NCI-H2107 (cell line): ENCODE measurements at places on chromosomes 7 and 10.

- DNase-seq, result no peak
Measured at GRCh38 chr10:99431190-99431760, 851 bp upstream of the GOT1 start.

GRCh38 chr7:155590215-155591018 is 44.1 kb upstream of the CNPY1 start:
- DNase-seq, result peak; percentile 51

- no peak for DNase-seq
Measured at GRCh38 chr7:54812756-54813322, 53.8 kb upstream of the SEC61G start.

- DNase-seq, result no peak
Measured at GRCh38 chr10:24826009-24826408, 102.3 kb upstream of the ARHGAP21 start.

- DNase-seq, result no peak
Measured at GRCh38 chr10:58971796-58972491, 204.5 kb upstream of the PHYHIPL start.

GRCh38 chr10:99331207-99331803 is 2.1 kb downstream of the CNNM1 start:
- DNase-seq, result no peak

DNA sequence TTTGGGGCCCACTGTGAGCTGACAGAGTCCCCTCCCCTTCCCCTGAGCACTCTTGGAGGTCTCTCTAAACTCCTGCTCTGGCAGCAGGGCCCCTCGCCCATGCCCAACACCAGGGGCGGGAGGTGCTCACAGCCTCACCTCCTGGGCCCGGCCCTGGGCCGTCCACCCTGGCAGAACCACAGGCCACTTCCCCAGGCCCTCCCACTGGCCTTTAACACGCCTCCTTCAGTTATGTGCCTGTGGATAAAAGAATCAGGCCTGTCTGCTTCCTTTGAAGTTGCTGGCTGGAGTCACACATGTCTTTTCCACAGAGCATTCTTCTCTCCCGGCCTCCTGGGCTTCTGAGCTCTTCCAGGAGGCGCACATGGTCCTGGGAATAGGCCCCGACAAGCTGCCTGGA is 10.2 kb downstream of the MYL10 start:
- no peak for DNase-seq

GRCh38 chr10:24278176-24278889 is 69.4 kb downstream of the KIAA1217 start:
- DNase-seq, result no peak

- DNase-seq, result no peak
Measured at GRCh38 chr10:20202337-20202736, 386.1 kb downstream of the PLXDC2 start.

DNA sequence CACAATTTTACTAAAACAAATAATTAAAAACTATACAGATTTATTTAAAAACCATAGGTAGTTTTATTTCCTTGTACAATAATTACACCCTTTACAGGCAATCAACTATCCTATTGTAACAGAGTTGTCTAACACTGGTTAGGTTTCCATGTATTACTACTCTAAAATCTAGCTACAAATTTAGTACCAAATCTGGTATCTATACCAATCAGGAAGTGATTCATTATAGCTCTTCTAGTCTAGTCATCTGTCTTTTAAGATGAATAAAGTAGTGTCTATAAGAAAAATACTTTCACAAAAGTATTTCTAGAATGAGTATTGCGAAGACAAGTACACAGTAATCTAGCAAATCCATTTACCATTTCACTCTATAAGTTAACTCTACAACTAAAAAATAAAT is 16.9 kb downstream of the ZNF800 start:
- no peak for DNase-seq

GRCh38 chr10:20215547-20216152 is 399.4 kb downstream of the PLXDC2 start:
- DNase-seq, result no peak

GRCh38 chr10:126235979-126236851 is 152.1 kb downstream of the ADAM12 start:
- DNase-seq, result no peak

DNA sequence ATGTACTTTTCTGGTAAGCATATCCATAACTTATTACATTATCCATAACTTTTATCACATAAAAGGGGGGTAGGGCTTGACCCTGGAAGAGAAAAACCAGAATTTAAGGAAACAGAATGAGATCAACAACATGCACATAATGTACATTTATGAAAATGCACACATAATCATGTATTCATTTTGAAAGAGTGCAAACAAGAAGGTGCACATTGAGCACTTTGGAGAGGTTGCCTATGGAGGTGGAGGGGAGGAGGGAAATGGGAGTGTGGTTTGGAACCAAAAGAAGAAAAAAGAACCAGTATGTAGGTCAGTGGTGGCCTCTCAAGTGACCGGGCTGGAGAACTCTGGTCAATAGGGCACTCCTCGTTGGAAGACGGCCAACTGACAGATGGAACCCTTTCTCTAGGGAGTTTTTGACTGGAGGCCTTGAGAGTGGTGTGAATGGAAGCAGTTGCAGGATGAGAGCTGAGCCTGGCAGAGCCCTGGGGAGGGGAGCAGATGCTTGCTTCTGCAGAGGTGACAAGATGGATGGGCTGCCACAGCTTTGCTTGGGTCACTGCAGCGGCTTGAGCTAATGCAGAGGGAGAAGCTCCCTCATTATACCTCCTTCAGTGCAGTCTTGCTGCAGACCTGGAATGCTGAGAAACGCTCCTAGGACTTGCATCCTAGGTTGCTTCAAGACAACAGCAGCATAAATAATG is 192.7 kb downstream of the SEC23IP start:
- DNase-seq, result no peak

DNA sequence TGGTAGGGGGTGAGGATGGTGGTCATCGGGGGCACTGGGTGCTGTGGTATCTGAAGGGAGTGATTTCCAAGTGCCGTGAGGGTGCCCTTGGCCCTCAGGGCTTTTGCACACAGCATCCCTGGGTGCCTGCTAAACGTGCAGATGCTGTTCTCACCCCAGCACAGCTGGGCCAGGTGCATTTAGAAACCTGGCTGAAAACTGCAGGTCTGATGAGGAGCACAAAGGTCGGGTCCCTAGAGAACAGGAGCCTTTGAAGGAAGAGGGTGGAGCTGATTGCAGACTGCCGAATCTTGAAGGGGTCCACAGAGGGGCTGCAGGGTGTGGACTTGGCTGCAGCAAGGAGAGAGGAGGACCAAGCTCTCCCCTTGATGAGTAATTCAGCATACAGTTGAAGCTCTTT is 32.0 kb downstream of the ZMIZ1 start:
- no peak for DNase-seq

DNA sequence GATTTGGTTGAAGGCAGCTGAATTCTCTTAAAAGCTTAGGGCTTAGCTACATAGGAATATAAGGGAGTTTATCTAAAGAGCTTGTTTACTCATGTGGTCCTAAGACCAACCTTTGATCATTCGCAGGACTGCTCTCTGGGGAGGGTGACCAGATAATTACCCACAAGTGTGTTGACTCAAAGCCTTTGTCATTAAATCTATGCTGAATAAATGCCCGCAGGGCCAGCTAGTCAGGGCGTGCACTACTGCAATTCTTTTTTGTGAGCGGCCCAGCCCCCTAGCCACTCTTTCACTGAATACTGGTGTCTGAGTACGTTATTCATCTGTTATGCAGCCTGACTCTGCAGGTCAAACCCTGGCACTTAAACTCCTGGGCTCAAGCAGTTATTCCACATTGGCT is 69.6 kb downstream of the AKAP9 start:
- no peak for DNase-seq

DNA sequence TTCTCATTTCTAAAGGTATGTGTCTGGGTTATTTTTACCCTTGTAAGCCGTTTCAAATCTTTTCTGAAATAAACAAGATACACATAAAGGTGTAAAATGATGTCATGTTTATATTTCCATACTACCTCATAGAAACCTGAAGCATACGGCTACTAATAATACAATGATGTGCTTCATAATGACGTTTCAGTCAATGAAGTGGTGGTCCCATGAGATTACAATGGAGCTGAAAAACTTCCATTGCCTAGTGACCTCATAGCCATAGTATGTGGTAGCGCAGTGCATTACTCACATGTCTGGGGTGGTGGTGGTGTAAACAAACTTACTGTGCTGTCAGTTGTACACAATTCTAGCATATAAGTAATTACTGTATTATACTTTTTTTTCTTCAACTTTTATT is 24.9 kb downstream of the EPDR1 start:
- DNase-seq, result no peak

GRCh38 chr10:6494936-6495592 is 85.0 kb downstream of the PRKCQ start:
- no peak for DNase-seq

DNA sequence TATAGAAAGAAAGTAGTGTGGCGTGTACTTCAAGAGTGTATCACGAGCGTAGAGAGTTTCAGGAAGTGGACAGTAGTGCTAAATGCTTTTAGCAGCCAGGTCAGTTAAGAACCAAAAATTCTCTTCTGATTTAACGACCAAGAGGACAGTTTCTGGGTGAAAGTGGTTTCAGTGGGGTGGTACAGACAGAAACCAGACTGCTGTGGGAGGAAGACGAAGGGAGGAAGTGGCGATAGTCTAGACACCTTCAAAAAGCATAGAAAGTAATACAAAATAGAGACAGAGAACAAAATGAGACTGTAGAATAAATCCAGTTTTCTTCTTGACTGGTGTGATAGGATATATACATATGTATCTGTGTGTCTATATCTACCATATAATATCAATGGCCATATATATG is 93.5 kb downstream of the MBL2 start:
- DNase-seq, result no peak

DNA sequence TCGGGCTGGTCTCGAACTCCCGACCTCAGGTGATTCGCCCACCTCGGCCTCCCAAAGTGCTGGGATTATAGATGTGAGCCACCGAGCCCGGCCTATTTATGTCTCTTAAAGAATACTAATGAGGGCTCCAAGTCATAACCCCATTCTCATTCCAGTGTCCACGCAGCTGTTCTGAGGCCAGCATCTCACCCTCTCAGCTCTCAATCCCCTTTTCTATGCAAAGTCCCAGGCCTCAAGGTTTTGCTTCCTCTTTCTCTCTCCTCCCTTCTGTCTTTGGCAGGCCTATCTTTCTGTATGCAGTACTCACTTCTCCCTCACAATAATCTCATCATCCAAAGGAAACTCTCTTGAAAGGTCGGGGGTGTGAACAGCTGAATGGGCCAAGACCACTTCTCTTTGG is 28.0 kb upstream of the VSIR start:
- no peak for DNase-seq

GRCh38 chr7:114183311-114184088 is 231.1 kb upstream of the FOXP2 start:
- no peak for DNase-seq

DNA sequence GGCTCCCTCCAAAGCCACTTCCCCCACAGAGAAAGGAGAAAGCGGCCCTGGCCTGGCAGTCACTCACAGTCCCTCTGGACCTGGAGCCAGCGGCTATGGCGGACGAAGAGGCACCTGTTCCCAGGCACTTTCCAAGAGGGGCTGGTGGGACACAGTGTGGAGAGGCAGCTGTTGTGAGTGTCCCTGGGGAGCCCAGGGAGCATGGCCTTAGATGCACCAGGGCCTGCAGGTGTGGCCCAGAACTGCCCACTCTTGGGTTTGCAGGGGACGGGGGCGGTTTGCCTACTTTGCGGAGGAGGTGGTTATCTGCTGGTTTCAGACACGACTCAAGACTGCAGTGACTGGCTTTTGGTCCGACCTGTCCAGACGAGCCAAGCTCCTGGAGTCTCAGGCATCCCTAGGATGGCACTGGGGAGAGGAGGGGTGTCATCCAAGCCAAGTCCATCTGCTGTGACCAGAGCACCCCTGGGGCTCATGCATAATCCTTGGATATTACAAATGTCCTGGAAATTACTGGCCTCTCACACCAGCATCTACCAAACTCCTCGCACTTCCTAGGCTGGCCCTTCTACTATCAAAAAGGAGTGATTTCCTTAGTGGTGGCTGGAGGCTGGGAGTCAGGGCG is 18.4 kb downstream of the CTBP2 start:
- no peak for DNase-seq

GRCh38 chr7:1862560-1862959 is 192.5 kb downstream of the ELFN1 start:
- DNase-seq, result no peak

- DNase-seq, result no peak
Measured at GRCh38 chr7:144174613-144175012, 8.7 kb upstream of the CTAGE4 start.

- no peak for DNase-seq
Measured at GRCh38 chr10:97849687-97850402, at the start of gene GOLGA7B. Gene GOLGA7B, plus strand, starts transcription at chr10:97849843. Its CDS starts 461 bp downstream, at chr10:97850304.

GRCh38 chr7:18689551-18689950 is 194.0 kb downstream of the HDAC9 start:
- no peak for DNase-seq

GRCh38 chr7:1052031-1052818 is 7.9 kb downstream of the GPR146 start:
- DNase-seq, result no peak

DNA sequence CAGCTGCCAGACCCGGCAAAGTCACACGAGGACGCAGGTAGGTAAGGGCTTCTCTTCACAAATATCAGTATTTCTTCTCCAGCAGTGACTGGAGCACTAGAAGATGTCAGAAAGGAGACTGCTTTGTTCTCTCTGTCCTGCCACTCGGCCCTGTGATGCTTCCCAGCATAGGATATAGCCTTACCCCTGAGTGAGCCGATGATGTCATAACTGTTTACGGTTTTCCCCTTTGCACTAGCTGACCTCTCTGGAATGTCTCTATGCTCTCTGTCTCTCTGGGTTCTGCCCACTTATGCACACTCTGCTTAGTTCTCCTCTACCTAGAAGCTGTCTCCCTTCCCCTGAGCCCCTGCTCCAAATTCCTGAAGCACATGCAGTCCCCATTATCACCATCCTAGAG is 167.5 kb upstream of the PODXL start:
- DNase-seq, result no peak

GRCh38 chr7:27351137-27351536 is 108.5 kb downstream of the EVX1 start:
- no peak for DNase-seq

DNA sequence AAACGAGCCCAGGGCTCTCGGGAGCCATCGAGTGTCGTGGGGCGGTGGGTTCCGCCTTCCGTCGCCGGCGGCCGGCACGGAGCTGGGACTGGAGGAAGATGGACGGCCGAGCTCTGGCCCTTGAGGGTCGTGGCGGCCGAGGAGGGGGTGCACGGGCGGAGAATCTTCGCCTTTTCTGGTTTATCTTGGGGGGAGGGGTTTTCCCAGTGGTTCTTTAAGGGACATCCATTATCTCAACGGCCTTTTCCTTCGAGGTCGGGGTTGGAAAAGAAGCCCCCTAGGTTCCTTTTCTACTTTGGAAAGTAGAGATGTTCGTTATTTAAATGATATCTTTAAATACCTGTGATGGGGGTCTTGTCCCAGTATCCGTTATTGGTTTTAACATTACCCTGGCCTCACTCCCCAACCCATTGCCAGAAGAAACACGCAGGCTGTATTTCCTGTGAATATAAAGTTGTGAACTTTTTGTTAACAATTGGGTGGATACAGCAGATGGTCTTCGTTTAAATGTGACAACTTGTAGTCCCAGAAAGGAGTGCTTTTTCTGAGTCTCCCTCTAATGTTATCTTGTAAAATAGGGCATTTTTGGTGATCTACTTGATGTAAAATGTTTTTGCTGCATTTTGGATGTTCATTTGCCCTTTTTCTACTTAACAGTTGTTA is 765 bp downstream of the CCAR1 start:
- DNase-seq, result no peak

- DNase-seq, result no peak
Measured at GRCh38 chr10:117431160-117431559, 55.9 kb upstream of the PDZD8 start.

GRCh38 chr10:5196702-5197113 is at the start of gene AKR1C4:
Gene AKR1C4, plus strand, starts transcription at chr10:5196837. Its CDS starts 31 bp downstream, at chr10:5196868.
- no peak for DNase-seq

- no peak for DNase-seq
Measured at GRCh38 chr10:114042895-114043531, 653 bp upstream of the ADRB1 start.

- DNase-seq, result no peak
Measured at GRCh38 chr10:119496273-119496672, 46.2 kb downstream of the RGS10 start.
